Pancreas (tissue), 10 donors: ENCODE measurements at places on chromosomes 5 and 9. TPM values are rescaled to one million over a fixed set of nuclear protein-coding genes. Genes with fewer than 3 reads are reported as not detected.

Gene FAT2
- under 0.01 TPM for polyA plus RNA-seq

Gene C1QTNF2
- 0.38 TPM for polyA plus RNA-seq

Gene CDKN2B
- polyA plus RNA-seq, result 2.2 TPM

Gene PPIC
- polyA plus RNA-seq, result 13.0 TPM

Gene AFAP1L1
- 1.5 TPM for polyA plus RNA-seq

Gene NUTM2G
- not detected for polyA plus RNA-seq

Gene PTGES
- polyA plus RNA-seq, result 0.75 TPM

Gene IFNA2
- not detected for polyA plus RNA-seq

Gene PCDHGA10
- 0.95 TPM for polyA plus RNA-seq

Gene PNPLA7
- 71.8 TPM for polyA plus RNA-seq

Gene FAM153A
- 4.4 TPM for polyA plus RNA-seq

Gene GABRA6
- not detected for polyA plus RNA-seq

Gene HSD17B3
- 35.7 TPM for polyA plus RNA-seq

Gene WWC1
- polyA plus RNA-seq, result 38.5 TPM

Gene GPSM1
- polyA plus RNA-seq, result 33.7 TPM

Gene MVB12B
- 2.7 TPM for polyA plus RNA-seq

Gene SPRY4
- 3.2 TPM for polyA plus RNA-seq

Gene PAEP
- polyA plus RNA-seq, result not detected

Gene SLC4A9
- polyA plus RNA-seq, result 0.89 TPM

Gene SOHLH1
- polyA plus RNA-seq, result 0.31 TPM

Gene OGN
- polyA plus RNA-seq, result 1.4 TPM

Gene CDX1
- 0.19 TPM for polyA plus RNA-seq

Gene UBQLN1
- polyA plus RNA-seq, result 24.1 TPM

Gene NR2F1
- polyA plus RNA-seq, result 4.3 TPM

Gene TRIM41
- polyA plus RNA-seq, result 17.3 TPM

Gene IL4
- not detected for polyA plus RNA-seq

Gene PTRH1
- 11.5 TPM for polyA plus RNA-seq

Gene SLC36A2
- not detected for polyA plus RNA-seq

Gene PRSS3
- 1,801 TPM for polyA plus RNA-seq

Gene ORM2
- polyA plus RNA-seq, result 0.12 TPM

Gene GAPT
- 0.28 TPM for polyA plus RNA-seq

Gene DNAJC18
- 1.6 TPM for polyA plus RNA-seq

Gene TIMD4
- not detected for polyA plus RNA-seq

Gene RACK1
- polyA plus RNA-seq, result 1,304 TPM

Gene FOXD4L4
- 0.07 TPM for polyA plus RNA-seq
